Chondrocyte (in vitro differentiated cells): ENCODE measurements at places on chromosomes 7 and 10. TPM values are rescaled to one million over a fixed set of nuclear protein-coding genes. Genes with fewer than 3 reads are reported as not detected.

GRCh38 chr7:139656387-139656786 lies 121.4 kb downstream of the HIPK2 start:
- no peak for DNase-seq

Gene HOGA1
- total RNA-seq, result 0.12 TPM in 1 of 3 replicates, not detected in the others

Gene AZGP1
- total RNA-seq, result not detected in 3 replicates

GRCh38 chr10:130615457-130615856 lies 479.3 kb downstream of the GLRX3 start:
- no peak for DNase-seq

Gene NPY
- not detected in 3 replicates for total RNA-seq

DNA sequence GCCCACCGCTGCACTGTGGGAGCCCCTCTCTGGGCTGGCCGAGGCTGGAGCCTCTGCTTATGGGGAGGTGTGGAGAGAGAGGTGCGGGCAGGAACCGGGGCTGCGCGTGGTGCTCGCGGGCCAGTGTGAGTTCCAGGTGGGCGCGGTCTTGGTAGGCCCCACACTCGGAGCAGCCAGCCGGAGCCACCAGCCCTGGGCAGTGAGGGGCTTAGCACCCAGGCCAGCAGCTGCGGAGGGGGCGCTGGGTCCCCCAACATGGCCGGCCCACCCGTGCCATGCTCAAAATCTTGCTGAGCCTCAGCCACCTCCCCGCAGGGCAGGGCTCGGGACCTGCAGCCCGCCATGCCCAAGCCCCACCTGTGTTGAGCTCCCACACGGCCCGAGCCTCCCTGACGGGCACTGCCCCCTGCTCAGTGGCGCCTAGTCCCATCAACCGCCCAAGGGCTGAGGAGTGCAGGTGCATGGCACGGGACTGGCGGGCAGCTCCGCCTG lies 856.8 kb upstream of the CELF2 start:
- peak; percentile 81 for DNase-seq
